ENCODE measurements at places on chromosomes 11 and 22.

- no peak for DNase-seq
Measured at GRCh38 chr11:109085708-109086373, 336.1 kb upstream of the C11orf87 start.

- peak; percentile 46 for DNase-seq
Measured at GRCh38 chr11:57432714-57433163, 5.8 kb upstream of the SLC43A3 start.

- no peak for DNase-seq
Measured at GRCh38 chr11:79108851-79109250, 332.0 kb downstream of the TENM4 start.

- DNase-seq, result peak; percentile 37
Measured at GRCh38 chr11:33742249-33742851, 6.1 kb upstream of the CD59 start.

- DNase-seq, result no peak
Measured at GRCh38 chr11:120662071-120662676, 150.6 kb downstream of the GRIK4 start.

- peak; percentile 46 for DNase-seq
Measured at GRCh38 chr11:67302571-67303131, 679 bp upstream of the SSH3 start.

DNA sequence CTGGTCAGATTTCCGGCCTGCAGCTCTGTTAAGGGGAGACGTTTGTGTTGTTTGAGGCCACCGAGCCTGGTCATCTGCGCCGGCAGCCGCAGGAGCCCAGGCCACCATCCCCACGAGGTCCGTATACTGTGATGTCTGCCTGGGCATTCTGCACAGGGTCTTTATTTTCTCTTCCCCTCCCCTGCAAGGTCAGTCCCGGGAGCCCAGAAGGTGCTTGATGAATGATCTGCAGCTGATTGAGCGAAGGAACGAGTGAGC lies 45.4 kb downstream of the CTTN start:
- no peak for DNase-seq

GRCh38 chr11:76156971-76157427 lies 49.3 kb downstream of the WNT11 start:
- DNase-seq, result no peak

GRCh38 chr22:25139062-25139461 lies 60.6 kb upstream of the CRYBB3 start:
- no peak for DNase-seq

- DNase-seq, result no peak
Measured at GRCh38 chr11:113675003-113675561, 31.0 kb downstream of the TMPRSS5 start.

DNA sequence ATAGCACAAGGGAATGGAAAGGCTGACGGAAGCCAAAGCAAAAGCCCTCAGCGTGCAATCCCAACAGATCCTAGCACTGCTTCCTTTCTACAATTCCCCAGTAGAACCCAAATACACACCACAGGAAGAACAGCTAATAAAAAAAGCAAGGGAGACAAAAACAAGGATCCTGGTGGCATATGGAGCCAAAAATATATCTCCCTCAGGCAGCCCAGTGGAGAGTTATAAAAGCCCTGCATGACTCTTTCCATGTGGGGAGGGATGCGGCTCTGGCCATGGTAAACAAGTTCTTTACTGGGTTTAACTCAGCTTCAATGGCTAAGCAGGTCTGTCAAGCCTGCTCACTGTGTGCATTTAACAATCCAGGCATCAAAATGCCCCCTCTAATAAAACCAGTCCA lies 88.1 kb downstream of the PIWIL4 start:
- no peak for DNase-seq

DNA sequence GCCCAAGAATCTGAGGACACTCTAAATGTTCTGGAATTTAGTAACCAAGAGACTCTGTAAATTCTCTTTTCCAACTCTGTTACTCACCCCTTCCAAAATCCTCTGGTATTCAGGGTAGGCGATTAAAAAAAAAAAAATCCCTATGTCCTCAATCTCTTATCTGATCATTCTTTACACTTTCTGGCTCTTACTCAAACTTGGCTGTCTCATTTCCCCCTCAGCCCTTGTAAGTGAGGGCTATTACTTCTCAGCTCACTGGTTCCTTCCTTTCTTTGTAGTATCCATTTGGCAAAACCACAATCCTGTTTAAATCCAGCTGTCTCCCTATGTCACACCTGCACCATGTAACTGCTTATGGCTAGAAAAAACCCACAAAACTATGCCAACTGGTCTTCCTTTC lies 12.7 kb upstream of the MSANTD2 start:
- peak; percentile 79 for DNase-seq

GRCh38 chr11:94550513-94550912 lies 6.8 kb downstream of the FUT4 start:
- no peak for DNase-seq

DNA sequence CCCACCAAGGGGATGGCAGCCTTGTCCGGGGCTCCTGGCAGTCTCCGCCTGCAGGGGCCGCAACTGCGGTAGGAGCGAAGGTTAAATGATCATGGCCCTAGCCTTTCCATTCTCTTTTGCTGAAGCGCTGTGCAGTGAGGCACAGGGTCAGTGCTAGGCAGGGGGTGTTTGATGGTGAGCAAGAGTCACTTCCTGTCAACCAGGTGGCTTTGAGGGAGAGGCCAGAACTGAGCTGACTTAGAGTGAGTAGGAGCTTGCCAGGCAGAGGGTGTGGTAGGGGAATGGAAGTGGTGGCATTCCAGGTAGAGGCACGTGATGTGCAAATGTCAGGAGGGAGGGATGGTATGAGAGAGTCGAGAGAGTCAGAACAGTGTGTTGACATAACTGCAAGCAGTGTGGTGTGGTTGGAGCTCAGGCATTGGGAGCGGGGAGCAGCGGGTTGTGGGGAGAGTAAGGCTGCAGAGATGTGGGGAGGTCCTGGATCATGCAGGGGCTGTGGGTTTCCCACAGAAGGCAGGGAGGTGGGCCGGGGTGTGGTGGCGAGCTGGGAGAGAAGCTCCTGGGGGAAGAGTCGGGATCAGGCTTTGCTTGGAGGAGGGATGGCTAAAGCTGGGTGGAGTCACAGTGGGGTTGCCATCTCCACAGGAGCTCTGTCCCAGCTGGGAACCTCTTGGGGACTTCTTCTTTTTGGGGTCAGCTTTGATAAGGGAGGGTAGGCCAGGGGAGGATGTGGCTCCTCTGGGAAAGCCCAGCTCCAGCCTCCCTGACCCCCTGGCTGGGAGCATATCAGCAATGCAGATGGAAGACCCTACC lies 33.3 kb downstream of the AMPD3 start:
- DNase-seq, result no peak

DNA sequence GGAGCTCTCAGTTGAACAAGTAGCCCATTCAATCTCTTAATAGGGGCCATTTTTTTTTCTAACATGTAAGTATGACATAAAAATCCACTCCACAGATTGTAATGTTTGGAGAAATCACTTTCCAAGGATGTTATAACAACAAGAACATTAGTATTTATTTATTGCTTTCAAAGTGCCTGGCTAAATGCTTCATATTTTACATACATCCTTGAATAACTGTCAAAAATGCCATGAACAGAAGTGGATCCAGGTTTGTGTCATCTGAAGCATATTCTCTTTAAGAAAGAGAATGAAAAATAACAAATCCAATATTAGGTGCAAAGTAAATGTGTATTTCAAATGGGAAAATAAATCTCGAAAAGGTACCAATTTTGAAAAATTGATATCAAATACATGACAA lies 344.0 kb upstream of the FAT3 start:
- no peak for DNase-seq

DNA sequence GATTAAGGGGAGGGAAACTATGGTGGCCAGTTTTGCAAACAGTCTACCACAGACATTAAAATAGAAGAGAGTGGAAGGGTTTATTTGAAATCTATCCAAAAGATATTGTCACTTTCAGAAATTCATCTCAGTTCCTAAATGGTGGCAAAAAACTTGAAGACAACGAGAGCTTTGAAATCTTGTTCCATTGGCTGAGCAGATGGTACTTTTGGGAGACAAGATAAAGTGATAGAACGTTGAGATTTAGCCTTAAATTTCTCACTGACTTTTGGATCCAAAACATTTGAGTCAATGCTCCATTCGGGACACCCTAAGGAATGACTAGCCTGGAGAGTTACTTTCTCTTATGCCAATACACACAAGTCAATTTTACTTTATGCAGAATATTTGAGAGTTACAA lies 319.1 kb upstream of the LARGE1 start:
- no peak for DNase-seq

- no peak for DNase-seq
Measured at GRCh38 chr22:26168330-26168851, 871 bp upstream of the SEZ6L start.

DNA sequence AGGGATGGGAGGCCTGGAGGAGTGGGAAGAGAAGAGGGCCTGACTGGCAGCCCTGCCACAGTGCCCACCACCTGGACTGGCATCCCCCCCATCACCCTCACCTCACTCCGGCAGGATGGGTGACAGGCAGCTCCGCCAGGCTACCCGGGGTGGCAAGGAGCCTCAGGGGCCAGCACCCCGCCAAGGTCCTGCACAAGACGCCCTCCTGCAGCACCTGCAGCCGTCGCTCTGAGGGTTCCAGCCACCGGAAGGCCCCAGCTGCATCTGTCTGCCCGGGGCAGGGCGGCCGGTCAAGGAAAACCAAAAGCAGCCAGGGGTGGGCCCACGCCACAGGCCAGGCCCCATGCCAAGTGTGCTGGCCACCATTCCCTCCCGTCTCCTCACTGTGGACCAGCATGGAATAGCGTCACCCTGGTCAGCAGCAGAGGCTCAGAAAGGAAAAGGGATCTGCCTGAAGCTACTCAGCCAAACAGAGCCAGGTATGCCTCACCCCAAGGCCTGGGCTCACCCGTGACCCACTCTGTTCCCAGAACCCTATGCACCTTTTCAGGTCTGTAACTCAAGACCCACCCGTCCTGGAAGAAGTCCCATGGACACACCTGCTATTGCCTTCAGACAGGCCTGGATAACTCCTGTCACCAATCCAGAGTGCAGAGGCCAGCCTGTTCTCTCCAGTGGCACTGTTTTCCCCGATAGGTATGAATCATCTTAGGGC lies 7.0 kb downstream of the RHBDD3 start:
- no peak for DNase-seq

DNA sequence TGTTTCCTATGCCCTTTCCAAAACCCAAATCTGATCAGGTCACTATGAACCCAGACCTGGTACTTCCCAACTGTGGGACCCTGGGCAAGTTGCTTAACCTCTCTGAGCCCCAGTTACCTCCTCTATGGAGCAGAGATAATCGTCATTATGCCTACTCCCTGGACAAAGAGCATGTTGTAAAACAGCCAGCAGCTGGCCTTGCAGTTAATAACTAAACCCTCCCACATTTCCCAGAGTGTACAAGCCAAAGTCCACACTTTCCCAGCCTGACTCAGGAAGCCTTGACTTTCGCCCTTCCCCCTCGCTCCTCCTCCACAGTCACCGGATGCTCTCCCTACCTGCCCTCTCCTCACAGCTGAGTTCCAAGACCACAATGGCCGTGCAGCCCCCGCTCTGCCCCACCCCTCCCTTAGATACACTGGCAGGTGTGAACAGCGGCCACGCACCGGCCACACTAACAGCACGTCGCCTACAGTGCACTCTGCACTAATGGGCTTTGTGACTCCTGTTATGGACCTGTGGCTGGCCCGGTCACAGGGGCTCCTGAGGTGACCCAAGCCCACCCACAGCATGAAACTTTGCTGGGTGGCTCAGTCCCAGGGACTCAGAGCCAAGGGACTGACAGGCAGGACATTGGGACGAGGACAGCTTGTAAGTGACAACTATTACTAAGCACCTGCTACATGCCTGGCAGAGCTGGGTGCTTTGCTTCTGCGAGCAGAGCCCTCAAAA lies 15.6 kb upstream of the MFNG start:
- no peak for DNase-seq

GRCh38 chr22:39661842-39662685 lies 91.5 kb downstream of the CACNA1I start:
- DNase-seq, result no peak

DNA sequence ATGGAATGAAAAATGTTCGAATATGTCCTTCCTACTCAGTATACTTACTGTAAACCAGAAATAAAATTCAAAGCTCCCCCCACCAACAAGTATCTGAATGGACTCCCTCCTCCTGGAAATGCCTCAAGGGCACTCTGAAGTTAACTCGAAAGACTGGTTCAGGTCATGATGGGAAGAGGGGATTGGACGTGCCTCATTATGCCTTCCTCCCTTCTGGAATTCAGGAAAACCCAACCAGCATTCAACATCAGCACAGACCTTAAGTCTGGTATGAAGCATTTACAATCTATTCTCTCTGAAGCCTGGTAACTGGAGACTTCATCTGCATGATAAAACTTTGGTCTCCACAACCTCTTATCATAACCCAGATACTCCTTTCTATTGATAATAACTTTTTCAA lies 428.3 kb upstream of the RAG2 start:
- no peak for DNase-seq

- DNase-seq, result no peak
Measured at GRCh38 chr22:19957445-19957844, 15.8 kb upstream of the TXNRD2 start.

- DNase-seq, result no peak
Measured at GRCh38 chr11:74926304-74927030, 22.4 kb downstream of the XRRA1 start.

DNA sequence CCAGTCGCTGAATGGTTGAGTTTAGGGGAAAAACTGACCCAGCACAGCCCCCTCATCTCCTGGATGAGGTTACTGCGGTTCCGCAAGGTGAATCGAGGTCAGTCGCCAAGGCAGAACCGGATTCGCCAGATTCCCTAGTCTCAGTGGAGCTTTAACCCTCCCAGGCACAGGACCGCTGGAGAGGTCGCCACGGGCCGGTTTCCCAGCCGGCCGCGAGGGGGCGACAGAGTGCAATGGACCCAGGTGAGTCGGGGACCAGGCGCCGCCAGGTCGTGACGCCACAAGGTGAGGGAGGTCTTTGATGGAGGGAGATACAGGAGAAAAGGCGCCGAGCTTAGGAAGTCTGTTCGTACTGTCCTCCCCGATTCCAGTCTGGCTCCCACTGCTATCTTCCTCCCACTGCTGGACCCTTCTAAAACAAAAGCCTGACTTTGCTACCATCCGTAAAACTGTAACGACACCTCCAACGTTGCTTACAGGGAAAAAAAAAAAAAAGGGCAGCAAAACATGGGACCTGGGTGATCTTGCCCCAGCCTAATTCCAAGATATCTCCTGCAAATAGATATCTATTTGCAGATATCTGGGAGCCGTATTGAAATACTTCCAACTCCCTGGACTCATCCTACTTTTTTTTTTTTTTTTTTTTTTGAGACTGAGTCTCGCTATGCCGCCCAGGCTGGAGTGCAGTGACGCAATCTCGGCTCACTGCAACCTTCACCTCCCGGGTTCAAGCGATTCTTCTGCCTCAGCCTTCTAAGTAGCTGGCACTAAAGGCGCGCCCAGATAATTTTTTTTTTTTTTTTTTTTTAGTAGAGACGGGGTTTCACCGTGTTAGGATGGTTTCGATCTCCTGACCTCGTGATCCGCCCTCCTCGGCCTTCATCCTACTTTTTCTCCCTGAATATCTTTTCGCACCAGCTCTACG lies 1.4 kb upstream of the GGA1 start:
- peak; percentile 73 for DNase-seq

- no peak for DNase-seq
Measured at GRCh38 chr11:65650547-65651338, 12.0 kb downstream of the RELA start.

- no peak for DNase-seq
Measured at GRCh38 chr11:43953521-43953920, 11.1 kb downstream of the C11orf96 start.
